GM12892 (cell line): ENCODE measurements at places on chromosomes 16 and 17.

GRCh38 chr16:50011707-50012106, 13.3 kb upstream of the CNEP1R1 start:
- DNase-seq, result no peak

DNA sequence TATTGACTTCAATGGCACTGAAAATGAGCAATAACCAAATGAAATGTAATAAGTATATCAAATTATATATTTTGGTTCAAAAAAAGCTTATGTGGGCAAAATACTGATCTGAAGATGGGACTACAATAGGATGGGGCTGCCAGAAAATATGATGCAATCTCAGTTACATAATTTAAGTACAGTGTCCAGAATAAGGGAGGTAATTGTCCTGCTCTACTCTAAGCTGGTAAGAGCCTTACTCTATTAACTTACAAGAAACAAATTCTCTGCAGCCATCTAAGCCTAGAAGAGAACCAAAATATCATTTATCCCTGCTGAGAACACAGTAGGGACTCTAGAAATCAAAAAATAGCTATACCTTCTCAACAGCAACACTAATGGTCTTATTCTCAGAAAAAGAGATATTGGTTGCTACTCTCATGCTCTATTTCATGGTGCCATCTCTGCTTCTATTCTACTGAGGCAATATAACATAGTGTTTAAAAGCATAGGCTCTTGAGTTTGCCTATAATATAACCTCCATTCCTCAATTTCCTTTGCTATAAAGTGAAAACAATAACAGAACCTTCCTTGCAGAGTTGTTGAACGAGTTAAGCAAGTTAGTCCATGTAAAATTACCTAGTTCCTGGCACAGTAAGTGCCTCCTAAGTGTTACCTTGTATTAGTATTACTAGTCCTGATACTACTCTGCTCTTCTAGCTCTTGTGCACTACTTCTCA, 19.9 kb downstream of the NQO1 start:
- no peak for DNase-seq

- DNase-seq, result peak; percentile 17
Observed at GRCh38 chr17:82330322-82331239, 3.0 kb downstream of the SECTM1 start.

GRCh38 chr16:21626659-21627277, 25.6 kb downstream of the IGSF6 start:
- no peak for DNase-seq

- no peak for DNase-seq
Observed at GRCh38 chr16:26344976-26345375, 653.2 kb downstream of the HS3ST4 start.

DNA sequence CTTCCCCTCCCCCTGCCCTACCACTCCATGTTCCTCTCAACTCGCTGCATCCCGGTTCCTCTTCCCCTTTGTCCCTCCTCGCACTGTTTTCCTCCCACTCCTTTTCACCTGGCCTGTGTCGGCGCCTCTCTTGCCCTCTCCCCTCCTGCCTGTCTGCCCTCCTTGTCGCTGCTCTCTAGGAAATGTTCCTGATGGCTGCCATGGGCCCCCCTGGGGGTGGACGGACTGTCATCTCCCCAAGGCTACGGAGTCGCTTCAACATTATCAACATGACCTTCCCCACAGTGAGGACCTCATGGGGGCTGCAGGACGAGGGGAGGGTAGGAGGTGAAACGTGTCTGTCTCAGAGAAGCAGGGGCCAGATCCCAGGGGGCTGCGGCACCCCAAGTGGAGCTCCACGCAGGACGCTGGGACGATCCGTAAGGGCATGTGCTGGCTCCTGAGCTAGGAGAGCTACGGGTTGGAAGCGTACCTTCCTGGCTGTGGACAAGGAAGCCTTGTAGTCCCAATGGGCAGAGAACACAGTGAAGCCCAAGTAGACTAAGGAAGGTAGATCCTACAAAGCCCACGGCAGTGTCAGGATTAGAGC, 39.8 kb upstream of the KDM6B start:
- DNase-seq, result no peak

DNA sequence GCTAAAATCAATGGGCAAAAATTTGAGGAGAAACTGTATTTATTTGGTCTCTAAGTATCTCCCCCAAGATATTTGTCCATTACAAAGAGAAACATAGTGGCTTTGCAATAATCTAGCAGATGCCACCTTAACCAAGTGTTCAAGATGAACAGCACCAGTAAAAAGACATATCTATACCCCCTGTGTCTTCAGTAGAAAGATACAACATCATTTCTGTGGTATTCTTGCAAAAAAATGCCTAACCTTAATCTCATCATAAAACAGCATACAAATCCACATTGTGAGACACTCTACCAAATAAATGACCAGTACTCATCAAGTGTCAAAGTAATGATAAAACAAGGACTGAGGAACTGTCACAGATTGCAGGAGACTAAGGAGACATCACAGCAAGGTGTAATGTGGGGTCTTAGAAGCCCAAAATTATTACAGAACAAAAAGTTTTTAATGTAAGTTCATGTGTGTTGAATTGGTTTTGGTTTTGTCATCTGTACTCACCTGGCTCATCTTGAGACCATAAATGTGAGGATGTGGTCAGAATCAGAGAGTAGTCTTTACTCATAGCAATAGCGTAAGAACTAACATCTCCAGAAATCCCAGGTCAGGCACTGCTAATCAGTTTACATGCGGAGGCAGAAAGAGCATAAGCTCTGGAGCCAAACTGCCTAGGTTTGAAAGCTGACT, 77.2 kb downstream of the AATF start:
- DNase-seq, result no peak

- DNase-seq, result no peak
Observed at GRCh38 chr17:55388842-55389241, 32.8 kb downstream of the MMD start.

DNA sequence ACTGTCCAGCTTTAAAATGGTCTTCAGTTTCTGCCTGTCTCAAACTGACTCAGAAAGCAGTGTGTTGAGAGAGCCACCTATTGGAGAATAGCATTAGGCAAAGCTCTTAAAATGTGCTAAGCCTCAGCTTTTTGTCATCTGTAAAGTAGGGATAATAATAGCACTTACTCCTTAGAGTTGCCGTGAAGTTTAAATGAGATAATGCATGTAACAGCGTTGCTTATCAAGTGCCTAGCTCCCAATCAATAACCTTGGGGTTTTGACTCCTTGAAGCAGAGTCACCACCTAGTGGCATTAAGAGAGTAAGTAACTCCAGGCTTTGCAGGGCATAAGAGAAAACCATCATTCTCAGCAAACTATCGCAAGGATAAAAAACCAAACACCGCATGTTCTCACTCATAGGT, 163.3 kb downstream of the HS3ST2 start:
- no peak for DNase-seq

- DNase-seq, result no peak
Observed at GRCh38 chr16:57859331-57859730, 57.0 kb upstream of the KIFC3 start.

GRCh38 chr17:35022536-35023063, 40.9 kb downstream of the RFFL start:
- DNase-seq, result peak; percentile 54

DNA sequence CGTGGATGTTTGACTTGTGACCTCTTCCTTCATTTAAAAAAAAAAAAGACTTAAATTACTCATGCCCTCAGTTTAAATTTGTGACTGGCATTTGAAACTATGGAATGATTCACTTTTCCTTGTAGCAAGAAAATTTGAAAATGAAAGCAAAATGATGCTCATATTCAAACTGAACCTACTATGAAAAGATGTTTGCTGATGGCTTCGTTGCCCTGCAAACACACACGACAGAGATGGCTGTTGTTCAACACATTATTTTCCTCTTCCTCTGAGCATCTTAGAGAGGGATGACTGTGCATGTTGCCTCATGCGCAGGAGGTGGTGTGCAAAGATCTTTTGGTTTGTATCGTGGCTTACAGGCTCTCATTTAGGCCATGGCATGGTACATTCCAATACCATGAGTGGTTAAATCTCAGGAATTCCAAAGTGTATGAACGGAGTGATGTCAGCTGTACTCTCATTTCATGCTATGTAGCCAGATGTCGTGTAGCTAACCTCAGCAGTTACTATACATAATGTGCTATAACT, 164.5 kb downstream of the PRKCA start:
- DNase-seq, result no peak

GRCh38 chr17:75084039-75084660, 3.6 kb upstream of the SLC16A5 start:
- DNase-seq, result no peak

DNA sequence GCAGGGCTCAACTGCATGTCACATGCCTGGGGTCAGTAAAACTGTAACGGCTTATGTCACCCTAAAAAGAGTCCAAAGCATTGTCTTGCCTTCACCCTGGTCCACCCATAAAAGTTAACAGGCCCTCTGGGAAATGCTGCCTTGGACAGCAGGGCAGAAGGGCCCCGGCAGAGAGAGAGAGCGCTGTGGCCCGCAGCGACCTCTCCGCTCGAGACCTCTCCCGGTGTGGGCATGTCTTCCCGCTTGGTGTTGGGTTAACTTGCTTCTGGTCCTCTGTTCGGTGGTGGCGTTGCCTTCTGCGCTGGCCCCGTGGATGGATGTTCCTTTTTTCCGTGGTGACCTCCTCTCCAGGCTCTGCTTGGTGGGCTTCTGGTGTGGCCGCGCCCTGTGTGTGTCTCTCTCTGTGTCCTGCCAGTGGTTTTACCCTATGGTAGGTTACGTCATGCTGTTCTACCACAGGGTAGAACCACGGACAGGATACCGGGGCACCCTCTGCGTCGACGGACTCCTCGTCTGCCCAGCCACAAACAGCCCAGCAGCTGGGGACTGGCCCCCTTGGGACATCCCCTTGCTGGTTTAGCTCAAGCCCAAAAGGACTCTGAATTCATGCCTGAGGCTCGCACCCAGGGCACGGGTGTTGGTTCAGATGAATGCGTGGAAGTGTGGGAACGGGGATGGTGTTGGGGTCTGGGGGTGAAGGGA, 18.3 kb upstream of the CLEC18A start:
- DNase-seq, result no peak

GRCh38 chr16:11896486-11897176, 19.1 kb downstream of the GSPT1 start:
- no peak for DNase-seq

DNA sequence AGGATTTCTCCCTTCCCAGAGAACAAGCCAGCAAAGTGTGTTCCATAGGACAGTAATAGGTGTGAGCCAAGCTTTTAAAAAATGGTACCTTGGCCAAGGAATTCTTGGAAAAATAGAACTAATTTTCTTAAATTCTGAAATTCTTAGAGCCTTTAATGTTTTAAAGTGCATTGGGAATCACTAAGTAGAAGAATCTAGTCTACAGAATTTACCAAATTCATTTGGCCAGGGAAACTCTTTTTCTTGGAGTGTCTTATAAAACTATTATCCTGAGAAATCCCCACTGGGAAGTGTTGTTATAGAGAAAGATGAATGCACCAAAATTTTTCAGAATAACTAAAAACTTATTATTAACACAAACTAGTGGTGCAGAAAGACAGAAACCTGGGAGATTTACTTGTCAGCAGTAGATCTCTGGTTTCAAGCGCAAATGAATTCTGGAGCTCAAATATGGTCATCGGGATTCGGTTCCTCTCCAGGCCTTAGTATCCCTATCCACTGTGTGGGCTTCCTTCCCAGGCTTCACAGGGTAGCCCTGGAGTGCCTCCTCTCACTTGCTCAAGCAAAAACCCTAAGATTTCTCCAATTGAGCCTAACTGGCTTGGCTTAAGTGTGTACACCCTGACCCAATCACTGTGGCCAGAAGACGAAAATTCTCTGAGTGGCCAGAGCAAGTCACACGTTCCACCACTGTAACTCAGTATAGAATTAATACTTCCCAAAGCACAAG, 217.8 kb downstream of the CHD9NB start:
- no peak for DNase-seq

DNA sequence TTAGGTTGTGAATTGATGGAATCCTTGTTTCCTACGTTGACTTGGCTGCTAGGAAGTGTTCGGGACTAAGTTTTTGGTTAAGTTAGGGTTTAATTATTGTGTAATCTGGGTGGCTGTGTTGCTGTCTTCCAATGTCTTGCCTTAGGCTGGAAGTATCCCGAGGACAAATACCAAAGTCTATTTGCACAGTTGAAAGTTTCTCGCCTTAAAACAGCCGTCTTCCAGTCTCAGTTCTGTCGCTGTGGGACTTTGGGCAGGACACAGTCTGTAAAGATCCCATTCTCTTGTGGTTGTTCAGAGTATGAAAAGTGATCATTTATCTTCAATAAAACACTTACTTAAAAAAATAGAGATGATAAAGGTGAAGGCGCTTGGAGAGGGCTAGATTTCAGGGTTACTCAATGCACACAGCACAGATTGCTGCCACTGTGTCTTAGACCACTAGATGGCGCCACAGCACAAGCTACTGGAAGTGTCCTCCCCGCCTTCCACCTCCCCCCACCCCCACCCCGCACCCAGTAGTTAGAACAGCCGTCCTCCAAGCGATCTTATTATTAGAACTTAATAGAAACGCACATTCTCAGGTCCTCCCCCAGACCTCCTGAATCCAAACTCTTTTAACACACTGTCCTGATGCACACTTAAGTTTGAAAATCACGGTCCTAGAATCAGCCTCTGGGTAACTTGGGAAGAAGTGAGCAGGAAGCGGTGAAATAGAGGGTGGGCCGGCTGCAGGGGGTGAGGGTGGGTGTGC, 45.8 kb downstream of the AKAP1 start:
- DNase-seq, result peak; percentile 85

DNA sequence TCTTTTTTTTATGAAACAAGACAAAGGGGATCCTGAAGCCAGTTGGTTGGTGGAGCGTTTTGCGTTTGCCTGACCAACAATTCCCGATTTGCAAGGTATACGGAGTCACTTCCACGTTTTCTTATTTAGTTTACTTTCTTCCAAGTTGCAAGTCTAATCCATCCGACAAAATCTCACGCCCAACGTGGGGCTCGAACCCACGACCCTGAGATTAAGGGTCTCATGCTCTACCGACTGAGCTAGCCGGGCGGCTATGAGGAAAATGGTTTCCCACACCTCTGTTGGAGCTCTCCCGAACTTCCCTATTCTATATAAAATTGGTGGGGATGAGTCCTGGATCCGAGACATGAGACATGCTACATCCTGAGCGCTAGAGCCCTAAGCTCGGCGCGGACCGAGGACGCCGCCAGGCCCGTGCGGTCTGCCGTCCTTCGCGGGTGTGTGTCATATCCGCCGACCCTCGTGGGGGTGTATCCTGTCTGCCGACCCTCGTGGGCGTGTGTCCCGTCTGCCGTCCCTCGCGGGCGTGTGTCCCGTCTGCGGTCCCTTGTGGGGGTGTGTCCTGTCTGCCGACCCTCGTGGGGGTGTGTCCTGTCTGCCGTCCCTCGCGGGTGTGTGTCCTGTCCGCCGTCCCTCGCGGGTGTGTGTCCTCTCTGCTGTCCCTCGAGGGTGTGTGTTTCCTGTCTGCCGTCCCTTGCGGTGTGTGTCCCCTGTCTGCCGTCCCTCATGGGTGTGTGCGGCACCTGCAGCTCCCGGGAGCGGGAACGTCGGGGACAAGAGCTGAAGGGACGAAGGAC, 22.6 kb downstream of the ZNF213 start:
- no peak for DNase-seq
